ENCODE measurements at places on chromosomes 1 and 21.

DNA sequence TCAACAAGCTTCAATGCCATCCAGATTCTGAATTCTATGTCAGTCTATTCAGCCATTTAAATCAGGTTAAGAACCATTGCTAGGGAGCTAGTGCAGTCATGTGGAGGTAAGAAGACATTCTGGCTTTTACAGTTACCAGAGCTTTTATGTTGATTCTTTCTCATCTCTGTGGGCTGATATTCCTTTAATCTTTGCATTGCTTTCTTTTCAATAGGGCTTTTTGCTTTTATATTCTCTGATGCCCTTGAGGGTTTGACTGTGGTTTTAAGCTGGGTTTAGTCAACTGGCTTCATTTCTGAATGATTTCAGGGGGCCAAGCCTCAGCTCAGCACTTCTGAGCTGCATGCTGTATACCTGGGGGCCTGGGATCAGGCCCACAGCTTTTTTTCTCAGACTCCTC, 51.0 kb upstream of the GORAB start:
- DNase-seq = no peak

GRCh38 chr1:208939537-208940085, 643.9 kb upstream of the CAMK1G start:
- no peak for DNase-seq

- no peak for DNase-seq
Observed at GRCh38 chr1:26336477-26337205, 17.3 kb downstream of the CRYBG2 start.

DNA sequence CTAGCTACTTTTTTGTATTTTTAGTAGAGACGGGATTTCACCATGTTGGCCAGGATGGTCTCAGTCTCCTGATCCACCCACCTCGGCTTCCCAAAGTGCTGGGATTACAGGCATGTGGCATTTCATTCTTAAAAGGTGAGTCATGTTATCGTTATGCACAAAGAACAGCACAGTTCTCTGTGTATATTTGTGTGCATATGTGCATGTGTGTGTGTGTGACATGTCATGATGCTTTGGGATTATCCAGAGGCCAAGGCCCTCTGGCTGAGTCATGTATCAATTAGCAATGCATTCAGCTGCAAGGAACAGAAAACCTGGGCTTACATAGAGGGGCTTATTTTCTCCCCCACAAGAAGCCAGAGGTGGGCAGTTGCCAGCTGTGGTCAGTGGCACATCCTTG, 301.7 kb upstream of the KAZN start:
- DNase-seq = peak; percentile 45

GRCh38 chr1:214349008-214349407, 68.0 kb downstream of the SMYD2 start:
- no peak for DNase-seq

GRCh38 chr21:40331172-40331571, 463.9 kb downstream of the PCP4 start:
- no peak for DNase-seq

DNA sequence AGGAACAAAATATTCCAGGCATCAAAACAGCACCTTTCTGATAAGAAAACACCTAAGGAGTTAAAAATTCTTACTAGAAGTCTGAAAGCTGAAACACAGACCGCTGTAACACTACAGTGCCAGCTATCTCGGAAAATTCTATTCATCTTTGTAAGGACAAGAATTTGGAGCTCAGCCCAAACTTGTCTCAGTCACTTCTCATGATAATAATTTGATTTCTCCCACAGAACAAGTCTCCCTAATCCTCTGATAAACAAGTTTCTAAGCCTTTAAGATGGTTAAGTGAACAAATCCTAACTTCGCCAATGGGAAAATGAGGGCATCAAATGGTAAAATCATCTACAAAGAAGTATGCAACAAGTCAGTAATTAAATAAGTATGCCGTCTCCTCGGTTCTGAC, 59.9 kb downstream of the SIPA1L2 start:
- no peak for DNase-seq

- DNase-seq = peak; percentile 89
Observed at GRCh38 chr1:235075048-235075776, 53.4 kb downstream of the TOMM20 start.

GRCh38 chr1:117633423-117633822, 27.6 kb downstream of the TENT5C start:
- no peak for DNase-seq

- DNase-seq = no peak
Observed at GRCh38 chr1:5156416-5157120, 502.2 kb downstream of the AJAP1 start.

DNA sequence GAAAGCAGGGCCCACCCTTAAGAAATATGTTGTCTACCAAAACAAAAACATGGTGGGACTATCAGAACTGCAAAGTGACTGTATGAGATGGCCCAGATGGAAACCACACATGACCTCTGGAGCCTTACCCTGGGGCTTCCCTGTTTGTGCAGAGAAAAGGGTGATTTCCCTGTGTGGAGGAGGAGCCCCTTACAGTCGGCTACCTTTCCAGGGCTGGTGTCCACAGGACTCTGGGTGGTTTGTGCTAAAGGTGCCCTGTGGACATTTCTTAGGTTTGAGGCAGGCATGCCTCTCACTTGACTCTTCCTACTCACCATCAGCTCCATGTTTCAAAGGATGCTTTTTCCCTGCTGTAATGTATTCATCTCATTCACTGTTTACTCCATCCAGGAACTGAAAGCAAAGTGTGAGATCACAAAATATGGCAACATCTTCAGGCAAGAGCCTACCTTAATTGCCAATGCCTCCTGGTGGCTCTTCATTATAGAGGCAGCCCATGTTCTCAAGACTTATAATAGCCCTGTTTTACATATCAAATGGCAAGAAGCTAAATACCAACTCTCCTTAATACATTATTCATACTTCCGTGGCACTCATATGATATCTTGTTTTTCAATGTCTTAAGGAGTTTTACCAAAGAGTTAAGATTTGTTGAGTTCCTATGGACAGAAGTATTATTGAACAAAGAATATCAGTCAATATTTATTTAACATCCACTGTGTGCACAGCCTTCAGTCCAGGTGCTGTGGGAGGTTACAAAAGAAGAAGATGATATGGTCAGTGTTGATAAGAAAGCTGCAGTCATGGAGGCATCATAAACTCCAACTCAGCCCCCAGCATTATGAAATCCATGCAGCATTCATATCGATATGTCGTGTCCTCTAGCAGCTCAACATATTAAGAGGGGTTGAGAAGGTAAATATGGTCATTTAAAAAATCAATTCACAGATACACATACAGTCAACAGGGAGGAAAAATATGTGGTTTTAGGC, 15.5 kb upstream of the TFF3 start:
- no peak for DNase-seq

DNA sequence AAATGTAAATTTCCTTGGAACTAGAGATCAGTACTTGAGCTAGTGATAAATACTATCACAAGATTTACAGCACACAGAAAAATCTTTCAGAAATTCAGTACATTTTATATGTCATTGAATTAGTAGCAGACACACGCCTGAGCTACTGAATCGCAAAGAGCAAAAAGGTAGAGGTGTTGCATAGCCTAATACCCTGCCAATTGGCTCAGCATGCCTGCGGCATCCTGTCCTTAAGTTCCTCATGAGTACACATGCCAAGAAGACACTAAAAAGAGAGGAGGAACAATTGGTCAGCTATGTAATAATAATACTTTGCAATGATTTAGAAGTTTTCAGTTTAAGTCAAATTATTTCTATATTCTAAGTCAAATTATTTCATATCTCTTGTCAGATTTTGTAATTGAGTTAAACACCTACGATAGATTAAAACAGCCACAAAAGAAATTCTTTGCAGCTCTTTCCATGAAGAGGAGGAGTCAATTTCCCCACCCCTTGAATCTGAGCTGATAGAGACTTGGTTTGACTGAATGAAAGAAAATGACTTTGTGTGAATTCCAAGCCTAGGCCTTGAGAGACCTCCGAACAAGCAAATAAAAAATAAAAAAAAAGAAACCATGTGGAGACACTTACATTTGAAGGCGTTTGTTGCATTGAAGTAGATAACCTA, 36.2 kb upstream of the PKN2 start:
- DNase-seq = no peak

- DNase-seq = no peak
Observed at GRCh38 chr1:195788721-195789120, 819.5 kb downstream of the KCNT2 start.

- no peak for DNase-seq
Observed at GRCh38 chr1:18597160-18598042, 33.2 kb upstream of the PAX7 start.

- DNase-seq = peak; percentile 32
Observed at GRCh38 chr1:185939142-185939541, 205.0 kb downstream of the HMCN1 start.

DNA sequence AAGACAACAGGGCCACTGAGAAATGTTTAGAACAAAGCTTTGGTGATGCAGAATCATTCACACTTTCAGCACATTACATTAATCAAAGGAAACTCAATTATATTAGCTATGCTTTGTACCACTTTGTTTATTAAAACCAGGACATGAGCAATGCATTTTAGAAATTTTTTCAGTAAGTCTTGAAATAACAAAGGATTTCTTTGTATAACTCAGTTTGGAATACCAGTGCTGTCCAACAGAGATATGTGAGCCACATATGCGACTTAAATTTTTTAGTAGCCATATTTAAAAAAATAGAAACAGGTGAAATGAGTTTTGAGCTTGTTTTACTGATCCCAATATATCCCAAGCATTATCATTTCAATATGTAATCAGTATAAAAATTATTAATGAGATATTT, 18.8 kb upstream of the F3 start:
- no peak for DNase-seq

GRCh38 chr1:154460695-154461260, 41.2 kb upstream of the TDRD10 start:
- no peak for DNase-seq

- DNase-seq = no peak
Observed at GRCh38 chr1:58780836-58781452, 2.9 kb downstream of the JUN start.

DNA sequence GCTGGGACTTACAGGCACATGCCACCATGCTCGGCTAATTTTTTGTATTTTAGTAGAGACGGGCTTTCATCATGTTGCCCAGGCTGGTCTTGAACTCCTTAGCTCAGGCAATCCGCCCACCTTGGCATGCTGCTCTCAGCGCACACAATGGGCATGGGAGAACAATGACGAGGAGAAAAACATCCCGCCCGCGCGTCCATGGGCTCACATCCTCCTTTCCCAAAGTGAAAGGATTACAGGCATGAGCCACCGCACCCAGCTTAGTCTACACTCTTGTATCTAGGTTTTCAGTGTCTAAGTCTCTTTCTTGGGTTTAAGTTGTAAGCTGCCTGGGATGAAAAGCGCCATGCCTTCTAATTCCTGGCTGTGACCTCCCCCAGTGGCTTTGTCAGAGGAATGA, 37.9 kb downstream of the CDK18 start:
- DNase-seq = no peak

DNA sequence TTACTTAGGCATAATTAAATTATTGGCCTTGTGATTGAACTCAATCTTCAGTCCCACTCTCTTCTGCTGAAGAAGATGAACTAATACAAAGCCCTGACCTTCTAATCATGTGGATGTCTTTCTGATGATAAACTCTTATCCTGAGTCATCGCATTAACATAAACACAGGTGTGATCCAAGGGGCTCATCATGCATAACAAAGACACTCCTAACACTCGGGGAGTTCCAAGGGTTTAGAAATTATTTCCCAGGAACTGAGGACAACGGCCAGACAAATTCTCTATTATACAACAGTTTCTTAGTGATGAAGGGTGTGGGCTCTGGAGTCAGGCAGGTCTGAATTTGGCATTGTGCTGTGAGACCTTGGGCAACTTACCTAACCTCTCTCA, 18.0 kb downstream of the DUSP10 start:
- DNase-seq = no peak

- no peak for DNase-seq
Observed at GRCh38 chr21:37000381-37000780, 6.1 kb upstream of the RIPPLY3 start.

DNA sequence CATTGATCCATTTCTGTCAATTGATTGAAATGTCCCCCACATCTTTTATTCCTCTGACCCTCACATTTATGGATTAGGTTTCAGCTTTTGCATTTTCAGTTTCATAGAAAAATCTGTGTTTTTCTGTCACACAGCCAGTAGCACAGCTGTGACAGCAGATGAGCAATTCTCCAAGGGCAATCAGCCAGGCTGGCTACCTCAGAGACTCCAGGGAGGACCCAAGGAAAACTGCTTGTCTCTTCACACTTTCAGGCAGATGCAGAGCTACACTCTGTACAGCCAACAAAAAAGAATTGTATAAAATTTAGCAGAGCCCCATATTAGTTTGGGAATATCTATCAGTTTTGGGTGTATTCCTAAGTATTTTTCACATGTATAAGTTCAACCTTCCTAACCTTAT, 257.2 kb downstream of the LRRC7 start:
- DNase-seq = no peak

DNA sequence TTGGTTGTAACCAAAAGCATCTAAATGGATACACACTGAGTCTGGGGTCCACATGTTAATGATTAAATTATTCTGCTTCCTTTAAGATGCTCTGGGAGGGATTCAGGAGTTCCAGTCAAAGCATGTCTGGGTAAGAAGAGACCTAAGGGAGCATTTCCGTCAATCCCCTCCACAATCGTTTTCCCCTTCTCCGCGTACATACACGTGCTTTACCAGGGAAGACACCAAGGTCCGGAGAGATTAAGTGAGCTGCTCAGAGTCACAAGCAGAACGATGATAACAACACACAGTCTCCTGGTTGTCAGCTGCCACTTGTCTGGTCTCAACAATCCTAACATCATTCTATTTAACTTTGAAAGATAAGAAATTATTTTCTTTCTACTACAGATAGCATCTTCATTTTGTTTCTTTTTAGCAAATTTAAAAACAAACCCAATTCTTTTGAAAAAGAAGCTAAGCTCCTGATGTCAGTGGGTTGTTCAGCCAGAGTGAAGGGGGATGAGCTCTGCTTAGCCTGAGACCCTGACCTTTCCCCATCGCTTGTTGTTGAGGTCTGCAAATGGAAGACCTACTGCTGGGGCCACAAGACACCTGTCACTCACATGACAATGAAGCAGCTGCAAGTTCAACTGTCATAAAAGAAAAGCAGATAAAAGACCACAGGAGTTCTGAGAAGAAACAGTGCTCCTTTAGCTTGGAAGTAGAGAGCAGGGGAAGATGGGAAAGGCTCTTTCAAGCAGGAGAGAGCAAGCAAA, 4.5 kb downstream of the PAFAH2 start:
- DNase-seq = no peak

DNA sequence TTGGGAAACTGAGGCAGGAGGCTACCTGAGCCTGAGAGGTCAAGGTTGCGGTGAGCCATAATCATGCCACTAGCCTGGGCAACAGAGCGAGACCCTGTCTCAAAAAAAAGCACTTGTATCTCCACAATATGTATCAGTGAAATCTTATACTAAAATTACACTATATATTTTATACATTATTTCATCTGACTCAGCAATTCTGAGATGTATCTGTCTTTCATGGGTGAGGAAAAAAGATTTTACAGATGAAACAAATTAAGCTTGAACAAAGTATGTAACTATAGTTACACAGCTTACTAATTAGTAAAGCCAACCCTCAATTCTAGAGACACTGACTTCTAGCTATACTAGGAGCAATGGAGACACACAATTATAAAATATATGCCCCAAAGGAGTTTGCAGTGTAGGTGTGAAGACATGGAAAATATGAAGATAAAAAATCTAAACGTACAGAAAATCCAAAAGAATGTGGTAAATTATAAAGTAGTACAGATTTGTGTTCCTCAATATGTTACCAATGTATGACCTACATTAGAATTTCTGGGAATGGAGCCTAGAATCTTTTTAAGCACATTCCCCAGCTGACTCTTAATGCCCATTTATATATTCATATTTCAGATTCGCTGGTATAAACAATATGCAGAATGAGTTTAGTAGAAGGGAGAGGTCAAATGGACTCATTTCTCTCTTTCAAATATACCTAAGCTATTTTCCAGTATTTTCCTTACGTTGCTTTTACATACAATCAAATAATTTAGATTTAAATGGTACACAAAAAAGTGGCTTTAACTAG, 14.6 kb downstream of the GTF2B start:
- no peak for DNase-seq
